Activated CD4-positive, alpha-beta T cell treated with anti-CD3 and anti-CD28 coated beads, Interleukin-2, amount 10 ng/mL, durations not matched to agents 7 days and 5 days (primary cell): ENCODE measurements at places on chromosomes 6 and 20. TPM values are rescaled to one million over a fixed set of nuclear protein-coding genes. Genes with fewer than 3 reads are reported as not detected.

- no peak for DNase-seq
- no peak overlapping the region for H3K4me3 ChIP-seq
- H3K36me3 ChIP-seq, result no peaks in the 10 kb centered on the region
- no peak overlapping the region for H3K27ac ChIP-seq
- H3K27me3 ChIP-seq, result no peaks in the 10 kb centered on the region
- H3K4me1 ChIP-seq, result no peaks in the 10 kb centered on the region
These were observed 360.6 kb downstream of the RIMS1 start for GRCh38 chr6:72246926-72247325.

GRCh38 chr6:148708707-148709106 is 38.1 kb upstream of the UST start:
- no peak for DNase-seq
- no peak overlapping the region for H3K27ac ChIP-seq
- H3K4me3 ChIP-seq, result no peak overlapping the region
- no peaks in the 10 kb centered on the region for H3K36me3 ChIP-seq

DNA sequence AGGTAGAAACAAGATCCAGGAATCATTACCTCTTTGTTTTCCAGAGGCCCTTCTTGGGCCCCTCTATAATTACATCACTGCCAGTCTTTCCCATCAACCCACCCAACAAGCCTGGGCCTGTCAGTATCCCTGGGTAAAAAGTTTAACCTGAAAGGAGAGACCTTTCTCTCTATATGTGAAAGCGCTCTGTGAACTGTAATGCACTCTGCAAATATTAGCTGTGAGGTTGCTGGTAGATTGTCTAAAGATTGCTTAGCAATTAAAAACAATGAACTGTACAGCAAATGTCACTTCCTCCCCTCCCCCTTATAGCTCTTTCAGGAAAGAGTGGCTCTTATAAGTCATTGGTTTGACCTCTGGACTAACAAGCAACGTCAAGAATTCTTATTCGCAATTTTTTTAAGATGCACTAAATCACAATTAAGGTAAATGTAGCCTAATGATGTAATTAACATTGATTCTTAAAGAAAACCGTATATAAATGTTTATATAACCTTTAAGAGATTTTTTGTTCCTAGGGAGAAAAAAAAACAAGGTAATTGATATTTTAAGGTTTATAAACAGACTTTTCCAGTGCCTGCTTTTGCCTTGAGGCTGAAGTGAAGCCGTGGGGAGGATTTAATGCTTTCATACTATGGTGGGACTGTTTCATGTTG is 18.4 kb downstream of the ECT2L start:
- H3K36me3 ChIP-seq, result no peaks in the 10 kb centered on the region
- no peak for DNase-seq
- no peak overlapping the region for H3K27ac ChIP-seq
- no peak overlapping the region for H3K4me3 ChIP-seq

DNA sequence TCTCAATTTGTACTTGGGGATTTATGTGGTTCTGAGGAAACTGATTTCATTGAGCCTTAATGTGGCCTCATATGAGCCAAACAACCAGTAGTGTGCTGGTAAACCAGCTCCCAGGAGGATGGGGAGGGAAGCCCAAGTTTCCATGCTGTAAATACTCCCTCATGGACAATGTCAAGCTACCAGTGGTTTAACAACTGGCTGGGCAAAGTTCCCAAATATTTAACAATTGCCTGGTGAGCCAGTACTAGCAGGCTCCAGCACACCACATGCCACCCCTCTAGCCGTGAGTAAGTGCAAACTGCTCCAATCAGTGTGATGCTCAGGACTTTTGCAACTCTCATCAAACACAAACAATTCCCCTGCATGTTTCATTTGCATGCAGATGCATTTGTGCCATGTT is 19.2 kb upstream of the CDKN1A start:
- H3K36me3 ChIP-seq, result no peaks in the 10 kb centered on the region
- no peak overlapping the region for H3K4me3 ChIP-seq
- peaks cover 23% of the 10 kb centered on the region for H3K4me1 ChIP-seq
- peaks cover 39% of the 10 kb centered on the region for H3K27me3 ChIP-seq

- H3K4me3 ChIP-seq, result no peak overlapping the region
- H3K27me3 ChIP-seq, result peaks cover 4% of the 10 kb centered on the region
- H3K4me1 ChIP-seq, result no peaks in the 10 kb centered on the region
- DNase-seq, result no peak
- no peak overlapping the region for H3K27ac ChIP-seq
These were observed 109.0 kb upstream of the COL21A1 start for GRCh38 chr6:56356426-56356825.

- H3K4me1 ChIP-seq, result peaks cover 3% of the 10 kb centered on the region
- no peak overlapping the region for H3K27ac ChIP-seq
- no peaks in the 10 kb centered on the region for H3K27me3 ChIP-seq
- no peaks in the 10 kb centered on the region for H3K36me3 ChIP-seq
- H3K4me3 ChIP-seq, result no peak overlapping the region
These were observed 149.6 kb downstream of the CDH26 start for GRCh38 chr20:60107621-60108390.

- peaks cover 3% of the 10 kb centered on the region for H3K4me1 ChIP-seq
- H3K27me3 ChIP-seq, result peaks cover 10% of the 10 kb centered on the region
- no peaks in the 10 kb centered on the region for H3K36me3 ChIP-seq
- no peak overlapping the region for H3K4me3 ChIP-seq
- H3K27ac ChIP-seq, result no peak overlapping the region
These were observed 86.6 kb upstream of the PAX1 start for GRCh38 chr20:21618759-21619416.

DNA sequence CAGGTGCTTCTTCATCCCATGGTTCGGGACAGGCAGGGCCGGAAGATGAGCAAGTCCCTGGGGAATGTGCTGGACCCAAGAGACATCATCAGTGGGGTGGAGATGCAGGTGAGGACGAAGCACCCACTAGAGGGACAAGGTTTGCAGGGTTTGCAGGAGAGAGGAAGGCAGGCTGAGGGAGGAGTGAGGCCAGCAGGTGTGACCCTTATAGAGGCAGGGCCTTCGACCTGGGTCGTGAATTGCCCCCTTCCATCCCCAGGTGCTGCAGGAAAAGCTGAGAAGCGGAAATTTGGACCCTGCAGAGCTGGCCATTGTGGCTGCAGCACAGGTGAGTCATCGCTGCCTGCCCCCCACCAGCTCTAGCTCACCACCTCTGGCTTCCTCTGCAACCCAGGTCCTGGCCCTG is 8.4 kb downstream of the VARS2 start:
- peaks cover 35% of the 10 kb centered on the region for H3K36me3 ChIP-seq
- no peaks in the 10 kb centered on the region for H3K4me1 ChIP-seq
- DNase-seq, result no peak

The ANKEF1 gene
- 6.9 TPM for total RNA-seq
